T-helper 17 cell (primary cell): ENCODE measurements at places on chromosomes 12 and 14.

GRCh38 chr14:105941226-105942166, 415.1 kb downstream of the TMEM121 start:
- no peaks in the 10 kb centered on the region for H3K36me3 ChIP-seq
- H3K4me1 ChIP-seq = peaks cover 7% of the 10 kb centered on the region
- no peak overlapping the region for H3K27ac ChIP-seq
- H3K27me3 ChIP-seq = peaks cover 17% of the 10 kb centered on the region

- H3K36me3 ChIP-seq = peaks cover 3% of the 10 kb centered on the region
- no peaks in the 10 kb centered on the region for H3K27me3 ChIP-seq
- H3K4me3 ChIP-seq = no peak overlapping the region
- peaks cover 12% of the 10 kb centered on the region for H3K4me1 ChIP-seq
These were observed 60.3 kb downstream of the ARF6 start for GRCh38 chr14:49953196-49953595.

DNA sequence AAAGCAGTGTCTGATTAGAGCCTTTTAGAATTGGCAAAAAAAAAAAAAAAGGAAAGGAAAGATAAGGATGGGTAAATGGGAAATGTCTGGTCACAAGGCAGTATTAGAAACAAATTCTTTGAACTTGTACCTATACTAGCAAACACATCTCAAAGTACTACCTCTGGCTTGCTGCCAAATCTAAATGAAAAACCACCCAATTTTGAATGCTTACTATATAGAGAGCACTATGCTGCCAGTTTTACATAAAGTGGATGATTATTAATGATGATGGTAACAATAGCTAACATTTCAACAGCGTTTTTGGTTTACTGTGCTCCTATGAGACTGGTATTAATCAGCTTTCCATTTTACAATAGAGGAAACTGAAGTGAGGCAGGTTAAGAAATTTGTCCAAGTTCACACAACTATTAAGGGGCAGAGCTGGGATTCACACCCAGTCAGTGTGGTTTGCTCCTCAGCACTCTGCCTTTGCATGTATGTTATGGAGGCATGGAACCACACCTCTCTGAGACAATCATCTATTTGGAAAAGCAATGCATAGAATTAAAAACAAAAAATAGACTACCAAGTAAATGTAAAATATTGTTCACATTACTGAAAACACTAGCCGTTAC, 34.2 kb downstream of the ATP2B1 start:
- peaks cover 62% of the 10 kb centered on the region for H3K4me1 ChIP-seq
- no peak for DNase-seq
- H3K36me3 ChIP-seq = peaks cover 3% of the 10 kb centered on the region
- no peaks in the 10 kb centered on the region for H3K27me3 ChIP-seq
- peak overlapping the region; percentile 82 for H3K27ac ChIP-seq

DNA sequence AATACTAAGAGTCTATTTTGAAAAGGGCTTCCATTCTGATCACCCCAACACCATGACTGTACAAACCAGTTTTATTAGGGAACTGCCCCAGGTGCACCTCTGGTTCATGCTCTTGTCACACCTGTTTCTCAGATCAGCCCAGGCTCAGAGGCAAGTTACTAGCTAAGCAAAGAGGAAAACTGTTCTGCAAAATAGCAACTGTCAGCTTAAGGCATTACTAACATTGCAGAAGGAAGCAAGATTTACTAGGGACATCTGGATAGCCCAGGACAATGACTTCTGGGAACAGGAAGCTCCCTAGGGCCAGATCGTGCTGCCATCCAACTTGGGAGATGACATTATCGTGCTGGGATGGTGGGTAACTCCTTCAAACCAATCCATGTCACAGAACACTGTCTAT, 30.1 kb downstream of the ANAPC7 start:
- H3K4me1 ChIP-seq = peaks cover 7% of the 10 kb centered on the region
- H3K27ac ChIP-seq = no peak overlapping the region
- no peak overlapping the region for H3K4me3 ChIP-seq
- no peak for DNase-seq
- no peaks in the 10 kb centered on the region for H3K27me3 ChIP-seq

GRCh38 chr14:32707742-32708500, 230.8 kb upstream of the NPAS3 start:
- H3K4me1 ChIP-seq = peaks cover 4% of the 10 kb centered on the region
- H3K27ac ChIP-seq = no peak overlapping the region
- no peak for DNase-seq
- H3K27me3 ChIP-seq = peaks cover 10% of the 10 kb centered on the region
- H3K36me3 ChIP-seq = no peaks in the 10 kb centered on the region
